Epithelial cell of esophagus (primary cell): ENCODE measurements at places on chromosomes 16 and 17.
A peak's percentile ranks its signal among the peaks of the same experiment; 100 is the strongest.

DNA sequence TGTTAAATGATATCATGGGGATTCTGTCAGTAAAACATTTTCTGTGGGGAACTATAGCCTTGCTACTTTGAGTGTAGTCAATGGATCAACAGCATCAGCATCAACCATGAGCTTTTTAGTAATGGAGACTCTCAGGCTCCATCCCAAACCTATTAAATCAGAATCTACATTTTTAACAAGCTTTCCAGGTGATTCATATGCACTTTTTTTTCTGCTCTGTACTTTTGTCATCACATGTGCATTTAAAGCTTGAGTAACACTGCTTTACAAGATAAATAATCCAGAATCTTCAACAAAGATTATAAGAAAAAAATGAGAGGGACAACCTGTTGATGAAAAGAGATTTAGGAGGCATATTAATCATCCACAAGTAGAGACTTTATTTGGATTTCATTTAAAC lies 23.5 kb downstream of the NUP93 start:
- peak; percentile 47 for DNase-seq

DNA sequence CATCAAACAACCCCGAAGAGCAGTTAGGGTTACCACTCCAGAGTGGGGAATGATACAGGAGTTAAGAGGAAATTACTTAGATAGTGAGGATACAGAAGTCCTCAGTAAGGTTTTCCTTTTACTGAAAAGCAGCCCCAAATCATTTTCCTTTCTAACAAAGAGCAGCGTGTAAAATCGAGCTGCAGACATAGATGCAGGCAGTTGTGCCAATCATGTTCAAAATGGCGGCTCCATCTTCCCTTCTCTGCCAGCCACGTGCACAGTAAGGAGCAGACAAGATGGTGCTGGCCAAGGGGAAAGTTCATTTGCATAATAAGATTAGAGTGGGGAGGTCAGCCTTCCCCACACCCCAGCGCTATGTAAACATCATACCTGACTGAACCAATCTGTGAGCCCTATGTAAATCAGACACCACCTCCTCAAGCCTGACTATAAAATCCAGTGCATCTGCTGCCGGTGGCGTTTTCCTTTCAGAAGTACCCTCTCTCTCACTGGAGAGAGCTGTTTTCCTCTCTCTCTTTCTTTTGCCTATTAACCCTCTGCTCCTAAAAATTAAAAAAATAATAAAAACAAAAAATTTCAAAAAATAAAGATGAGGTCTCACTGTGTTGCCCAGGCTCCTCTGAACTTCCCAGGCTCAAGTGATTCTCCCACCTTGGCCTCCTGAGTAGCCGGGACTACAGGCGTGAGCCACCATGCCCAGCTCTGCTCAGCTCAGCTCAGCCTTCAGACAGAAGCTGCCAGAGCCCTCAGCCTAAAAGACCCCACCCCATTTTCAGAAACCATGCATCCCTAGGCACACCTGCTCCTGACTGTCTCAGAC lies 2.6 kb upstream of the SRL start:
- DNase-seq = peak; percentile 30

GRCh38 chr17:80921159-80921558 lies 70.5 kb upstream of the CHMP6 start:
- no peak for DNase-seq

DNA sequence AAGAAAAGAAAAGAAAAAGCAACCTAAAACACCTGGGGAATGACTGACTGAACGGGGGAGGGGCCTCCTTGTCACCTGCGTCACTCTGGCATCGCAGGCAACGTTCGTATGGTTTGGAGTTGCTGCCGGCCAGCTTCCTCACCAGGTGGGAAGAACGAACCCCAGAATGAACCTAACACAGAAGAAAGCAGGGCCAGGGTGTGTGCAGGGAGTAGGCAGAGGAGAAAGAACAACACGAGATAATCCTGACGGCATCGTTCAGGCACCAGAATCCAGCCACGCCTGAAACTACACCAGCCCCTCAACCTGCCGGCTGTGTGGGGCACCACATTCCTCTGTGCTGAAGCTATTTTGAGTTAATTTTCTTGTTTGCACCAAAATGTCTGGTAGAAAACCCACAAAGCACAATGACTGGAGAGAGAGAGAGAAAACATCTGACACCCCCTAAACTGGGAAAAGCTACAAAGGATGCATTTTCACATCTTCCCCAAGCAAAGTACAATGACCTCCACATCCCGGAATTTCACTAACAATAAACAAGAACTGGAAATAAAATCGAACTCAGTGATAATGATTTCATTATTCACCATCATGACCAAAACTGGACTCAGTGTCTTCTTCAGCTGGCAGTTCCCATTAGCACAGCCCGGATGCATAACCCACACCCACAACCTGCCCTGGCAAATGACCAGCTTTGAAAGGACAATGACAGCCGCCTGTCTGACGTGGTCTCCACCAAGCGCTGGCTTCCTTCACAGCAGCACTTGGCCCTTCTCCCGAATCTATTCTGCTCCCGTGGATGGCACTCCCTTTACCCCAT lies 23.6 kb downstream of the RAB40B start:
- DNase-seq = no peak

- peak; percentile 49 for DNase-seq
Measured at GRCh38 chr17:1484676-1485422, 7.6 kb downstream of the MYO1C start.

GRCh38 chr16:23064639-23065038 lies 84.6 kb downstream of the USP31 start:
- no peak for DNase-seq

DNA sequence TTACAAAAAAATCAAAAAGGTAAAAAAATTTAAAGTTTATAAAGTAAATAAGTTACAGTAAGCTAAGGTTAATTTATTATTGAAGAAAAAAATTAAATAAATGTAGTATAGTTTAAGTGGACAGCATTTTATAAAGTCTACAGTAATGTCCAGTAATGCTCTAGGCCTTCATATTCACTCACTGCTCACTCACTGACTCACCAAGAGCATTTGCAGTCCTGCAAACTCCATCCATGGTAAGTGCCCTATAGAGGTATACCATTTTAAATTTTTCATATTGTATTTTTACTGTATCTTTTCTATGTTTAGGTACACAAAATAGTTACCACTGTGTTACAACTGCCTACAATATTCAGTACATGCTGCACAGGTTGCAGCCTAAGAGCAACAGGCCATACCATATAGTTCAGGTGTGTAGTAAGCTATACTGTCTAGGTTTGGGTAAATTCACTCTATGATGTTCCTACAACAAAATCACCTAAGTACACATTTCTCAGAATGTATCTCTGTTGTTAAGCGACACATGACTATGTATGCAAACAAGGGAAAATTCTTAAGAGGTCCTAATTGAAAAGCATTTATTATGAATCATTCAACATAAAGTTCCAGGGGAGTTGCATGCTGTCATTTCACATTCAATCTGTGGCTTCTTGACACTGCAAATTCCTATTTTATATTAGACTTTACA lies 92.3 kb downstream of the SPAG9 start:
- no peak for DNase-seq

GRCh38 chr17:66200685-66201092 lies 8.8 kb upstream of the CEP112 start:
- DNase-seq = peak; percentile 79

DNA sequence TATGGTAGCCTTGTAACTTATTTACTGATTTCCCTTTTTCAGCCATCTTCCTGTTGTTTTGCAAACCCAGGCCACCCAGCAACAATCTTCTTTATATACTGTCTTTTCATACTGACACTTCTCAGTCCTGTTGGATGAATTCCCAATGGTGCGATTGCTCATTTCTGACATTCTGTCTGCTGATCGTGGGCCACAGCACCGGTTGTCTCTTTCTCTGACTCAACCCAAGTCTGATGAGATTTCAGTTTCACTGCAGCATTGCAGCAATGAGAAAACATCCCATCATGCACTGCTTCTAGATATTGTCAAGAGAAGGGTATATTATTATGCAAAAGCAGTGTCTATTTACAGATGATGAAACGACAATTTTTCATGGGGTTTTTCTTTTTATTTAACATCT lies 349.2 kb upstream of the HSBP1 start:
- peak; percentile 74 for DNase-seq

DNA sequence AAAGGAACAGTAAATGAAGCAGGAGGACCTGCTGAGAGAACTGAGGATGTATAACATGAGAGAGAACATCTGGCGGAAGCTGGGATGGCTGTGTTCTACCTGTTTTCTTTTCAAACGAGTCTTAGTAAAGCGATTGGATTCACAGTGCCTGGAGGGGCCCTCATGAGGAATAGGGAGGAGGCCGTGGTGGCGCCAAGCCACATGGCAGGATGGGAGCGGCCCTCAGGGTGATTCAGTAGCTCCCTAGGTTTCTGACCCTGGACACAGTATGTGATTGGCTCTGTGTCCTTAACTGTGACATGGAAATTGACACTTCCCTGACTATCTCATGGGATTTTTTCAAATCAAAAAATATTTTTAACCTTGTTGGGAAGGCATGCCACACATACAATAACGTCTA lies 32.1 kb downstream of the USP43 start:
- peak; percentile 86 for DNase-seq

DNA sequence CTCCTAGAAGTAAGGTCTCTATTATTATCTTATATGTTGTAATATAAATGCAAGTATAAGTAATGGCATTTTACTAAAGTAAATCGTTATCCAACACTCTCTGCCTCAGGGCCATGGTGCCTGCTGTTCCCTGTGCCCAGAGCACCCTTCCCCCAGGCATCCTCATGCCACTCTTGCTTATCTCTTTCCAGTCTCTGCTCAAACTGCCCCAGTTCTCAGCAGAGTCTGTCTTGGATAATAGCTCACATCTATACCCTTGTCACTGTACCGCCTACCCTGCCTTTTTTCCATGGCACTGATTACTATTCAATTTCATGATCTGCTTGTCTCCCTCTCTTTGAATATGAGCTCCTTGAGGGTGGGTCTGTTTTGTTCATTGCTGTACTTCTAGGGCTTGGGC lies 31.7 kb downstream of the CDH1 start:
- no peak for DNase-seq

- DNase-seq = no peak
Measured at GRCh38 chr17:75191584-75191983, 8.8 kb upstream of the SUMO2 start.

- DNase-seq = no peak
Measured at GRCh38 chr17:41794540-41794975, 8.0 kb upstream of the JUP start.

DNA sequence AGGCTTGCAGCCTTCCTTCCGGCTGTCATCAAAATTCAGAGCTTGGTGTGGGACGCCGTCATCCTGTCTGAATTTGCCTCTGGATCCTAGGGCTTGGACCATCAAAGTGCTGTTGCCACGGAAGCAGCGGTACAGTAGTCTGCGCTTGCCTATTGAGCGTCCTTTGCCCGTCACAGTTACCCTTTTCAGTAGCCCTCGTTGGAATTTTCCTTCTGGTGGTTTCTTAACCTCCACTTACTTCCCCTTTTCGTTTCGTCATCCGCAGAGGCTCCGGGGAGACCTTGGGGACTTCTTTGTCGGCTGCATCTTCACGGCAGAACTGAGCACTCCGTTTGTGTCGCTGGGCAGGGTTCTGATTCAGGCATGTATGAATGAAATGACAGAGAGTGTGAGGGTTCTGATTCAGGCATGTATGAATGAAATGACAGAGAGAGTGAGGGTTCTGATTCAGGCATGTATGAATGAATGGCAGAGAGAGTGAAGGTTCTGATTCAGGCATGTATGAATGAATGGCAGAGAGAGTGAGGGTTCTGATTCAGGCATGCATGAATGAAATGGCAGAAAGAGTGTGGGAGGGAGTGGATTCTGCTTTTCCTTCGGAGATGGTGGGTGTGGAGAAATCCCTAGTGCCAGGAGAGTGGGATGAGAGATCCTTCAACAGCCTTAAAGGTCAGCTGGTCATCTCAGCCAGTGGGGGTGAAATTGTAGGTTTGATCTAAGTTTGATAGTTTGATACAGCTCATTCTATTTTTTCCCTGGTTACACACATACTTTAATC lies 8.0 kb downstream of the TLCD3A start:
- no peak for DNase-seq

- DNase-seq = no peak
Measured at GRCh38 chr17:78891406-78892061, 11.5 kb downstream of the CEP295NL start.

- no peak for DNase-seq
Measured at GRCh38 chr17:42908872-42909700, 8.5 kb downstream of the G6PC1 start.

GRCh38 chr17:8776881-8777280 lies 18.5 kb upstream of the SPDYE4 start:
- DNase-seq = no peak

GRCh38 chr17:77002103-77003045 lies 134.2 kb downstream of the MGAT5B start:
- peak; percentile 64 for DNase-seq

DNA sequence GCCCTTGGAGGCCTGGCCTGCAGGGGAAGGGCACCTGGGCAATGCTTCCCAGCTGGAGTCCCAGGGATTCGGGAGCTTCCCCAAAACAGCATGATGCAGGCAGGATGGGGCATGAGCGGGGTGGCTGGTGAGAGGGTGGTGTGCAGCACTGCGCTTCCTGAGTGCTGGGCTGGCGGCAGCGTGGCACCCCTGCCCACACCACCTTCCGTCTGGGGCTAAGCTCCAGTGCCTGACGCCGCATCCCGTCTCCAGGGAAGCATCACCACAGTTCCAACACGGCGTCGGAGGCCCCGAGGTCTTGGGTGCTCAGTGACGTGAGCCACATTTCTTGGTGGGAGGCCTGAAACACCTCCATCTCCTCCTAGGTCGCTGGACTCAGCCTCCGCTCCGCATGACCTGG lies 13.8 kb upstream of the MTSS2 start:
- DNase-seq = peak; percentile 46

DNA sequence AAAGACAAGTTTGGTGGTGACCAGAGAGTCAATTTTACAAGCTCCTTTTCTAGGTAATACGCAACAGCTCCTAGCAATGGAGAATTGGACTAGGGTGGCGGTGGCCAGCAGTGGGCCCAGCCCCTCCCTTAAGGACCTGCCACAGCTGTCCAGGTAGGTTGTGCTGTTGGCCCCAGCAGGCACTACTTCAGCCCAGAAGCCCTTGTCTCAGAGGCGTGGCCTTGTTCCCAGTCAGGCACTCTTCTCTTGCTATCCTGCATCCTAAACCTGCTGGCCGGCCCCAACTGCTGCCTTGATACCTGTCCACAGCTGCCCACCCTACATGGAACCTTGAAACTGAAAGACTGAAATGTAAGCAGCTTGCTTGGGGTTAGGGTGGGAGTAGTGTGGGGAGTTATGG lies 989 bp upstream of the GALK1 start:
- DNase-seq = no peak

GRCh38 chr17:79775632-79776031 lies 2.3 kb upstream of the CBX2 start:
- no peak for DNase-seq
